HEK293T (cell line): ENCODE measurements at places on chromosomes 1 and 21.

DNA sequence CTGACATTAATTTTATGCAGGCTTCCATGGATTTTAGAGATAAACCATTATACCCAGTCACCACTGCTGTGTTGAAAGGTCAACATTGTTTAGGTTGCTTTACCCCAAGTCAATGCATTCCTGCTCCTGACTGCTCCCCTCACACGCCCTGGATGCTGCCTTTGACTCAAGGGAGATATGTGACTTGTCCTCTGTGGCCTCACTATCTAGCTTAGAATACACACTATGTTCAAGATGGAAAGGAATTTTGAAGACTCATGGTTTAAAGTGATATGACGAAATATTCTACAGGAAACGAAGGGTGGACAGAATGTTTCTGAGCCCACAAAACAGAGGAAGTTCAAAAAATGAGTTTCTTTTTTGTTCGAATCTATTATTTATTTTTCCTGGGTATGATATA is 170.4 kb upstream of the NR5A2 start:
- no peak for DNase-seq

DNA sequence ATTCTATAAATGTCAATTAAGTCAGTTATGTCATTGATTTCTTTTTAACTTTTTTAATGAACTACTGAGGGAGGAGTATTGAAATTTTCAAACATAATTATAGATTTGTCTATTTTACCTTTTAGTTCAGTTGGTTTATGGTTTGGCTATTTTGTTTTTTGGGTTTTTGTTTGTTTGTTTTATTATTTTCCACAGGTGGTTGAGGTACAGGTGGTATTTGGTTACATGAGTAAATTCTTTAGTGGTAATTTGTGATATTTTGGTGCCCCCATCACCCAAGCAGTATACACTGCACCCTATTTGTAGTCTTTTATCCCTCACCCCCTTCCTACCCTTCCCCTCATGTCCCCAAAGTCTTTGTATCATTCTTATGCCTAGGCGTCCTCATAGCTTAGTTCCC is 9.5 kb downstream of the TDRD5 start:
- no peak for DNase-seq

DNA sequence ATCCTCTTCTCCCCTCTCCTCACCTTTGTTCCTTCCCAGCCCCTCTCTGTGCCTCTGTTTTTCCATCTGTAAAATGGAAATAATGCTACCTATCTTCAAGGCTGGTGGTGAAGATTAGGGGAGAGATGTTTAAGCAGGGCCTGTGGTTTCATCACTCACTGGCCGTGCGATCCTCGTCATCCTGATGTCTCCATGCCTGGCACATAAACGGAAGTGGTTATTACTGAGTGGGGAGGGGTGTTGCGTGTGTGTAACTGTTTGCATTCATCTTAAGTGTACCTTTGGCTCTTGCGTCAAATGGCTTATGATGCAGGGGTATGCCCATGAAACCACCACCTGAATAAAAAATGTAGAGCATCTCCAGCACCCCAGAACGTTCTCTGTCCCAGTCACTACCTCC is 17.2 kb upstream of the C1QA start:
- no peak for DNase-seq

GRCh38 chr1:210236840-210237409 is 4.3 kb downstream of the SERTAD4 start:
- DNase-seq, result peak; percentile 42

DNA sequence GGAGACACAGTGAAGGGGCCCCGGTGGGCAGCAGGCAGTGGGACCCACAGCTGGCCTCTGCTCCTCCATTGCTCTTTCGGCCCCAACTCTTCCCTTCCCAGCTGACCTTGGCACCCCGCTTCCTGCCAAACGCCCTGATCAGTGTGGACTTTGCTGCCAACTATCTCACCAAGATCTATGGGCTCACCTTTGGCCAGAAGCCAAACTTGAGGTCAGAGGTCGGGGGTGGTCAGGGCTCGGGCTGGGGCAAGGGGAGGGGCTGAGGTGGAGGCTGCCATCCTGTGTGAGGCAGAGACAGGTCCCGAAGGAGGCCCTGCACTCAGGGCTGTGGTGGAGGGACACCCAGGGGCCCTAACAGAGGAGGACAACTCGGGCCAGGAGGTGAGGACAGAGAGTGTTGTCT is 13.7 kb downstream of the PODN start:
- DNase-seq, result no peak

DNA sequence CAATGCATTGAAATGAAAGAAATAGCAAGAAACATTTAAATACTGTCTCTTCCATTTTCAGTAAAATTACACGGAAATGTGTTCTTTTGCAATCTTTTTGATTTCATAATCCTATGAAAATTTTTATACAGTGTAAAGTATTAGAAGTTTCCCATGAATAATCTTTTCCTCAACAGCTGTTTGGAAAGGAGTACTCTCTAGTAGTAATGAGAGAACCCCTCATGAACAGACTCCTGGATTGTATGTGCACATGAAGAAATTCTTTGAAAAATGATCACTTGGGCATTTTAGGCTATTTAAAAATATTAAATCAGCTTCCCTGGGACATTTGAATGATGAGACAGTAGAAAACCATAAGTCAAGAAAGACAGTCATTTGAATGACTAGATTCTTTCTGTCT is 64.4 kb downstream of the LHX9 start:
- DNase-seq, result no peak

DNA sequence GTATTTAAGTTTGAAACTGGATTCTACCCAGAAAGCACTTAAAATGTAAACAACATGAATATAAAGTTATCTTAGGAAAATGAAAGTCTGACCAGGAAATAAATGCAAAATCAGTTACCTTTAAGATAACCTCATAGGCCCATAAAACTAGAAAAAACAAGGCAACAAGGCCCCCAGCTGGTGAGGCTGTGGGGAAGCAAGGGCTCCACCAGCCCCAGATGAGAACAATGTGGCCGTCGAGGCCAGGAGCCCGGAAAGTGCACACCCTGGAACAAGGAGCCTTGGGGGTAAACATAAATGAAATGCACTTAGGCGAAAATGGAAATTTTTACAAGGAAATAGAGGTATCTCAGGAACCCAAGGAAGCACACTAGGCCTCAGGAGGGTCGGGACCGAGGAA is 37.9 kb upstream of the BMP8B start:
- peak; percentile 28 for DNase-seq

GRCh38 chr1:39949891-39950290 is 5.1 kb upstream of the MFSD2A start:
- DNase-seq, result no peak

DNA sequence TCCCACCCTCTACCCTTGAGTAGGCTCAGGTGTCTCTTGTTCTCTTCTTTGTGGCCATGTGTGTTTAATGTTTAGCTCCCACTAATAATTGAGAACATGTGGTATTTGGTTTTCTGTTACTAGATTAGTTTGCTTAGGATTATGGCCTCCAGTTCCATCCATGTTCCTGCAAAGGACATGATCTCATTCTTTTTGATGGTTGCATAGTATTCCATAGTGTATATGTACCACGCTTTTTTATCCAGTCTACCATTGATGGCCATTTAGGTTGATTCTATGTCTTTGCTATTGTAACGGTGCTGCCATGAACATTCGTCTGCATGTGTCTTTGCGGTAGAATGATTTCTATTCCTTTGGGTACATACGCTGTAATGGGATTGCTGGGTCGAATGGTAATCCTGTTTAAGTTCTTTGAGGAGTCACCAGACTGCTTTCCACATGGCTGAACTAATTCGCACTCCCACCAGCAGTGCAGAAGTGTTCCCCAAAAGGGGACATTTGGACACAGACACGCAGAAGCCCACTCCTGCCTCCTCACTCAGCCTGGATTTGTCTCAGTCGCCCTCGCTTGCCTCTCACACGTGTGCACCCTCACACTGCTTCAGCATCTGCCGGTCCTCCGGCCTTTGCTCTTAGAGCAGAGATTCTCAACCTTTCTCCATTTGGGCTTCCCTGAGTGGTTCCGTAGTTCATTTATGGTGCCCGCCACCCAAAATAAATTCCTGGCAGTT is 3.7 kb downstream of the MX2 start:
- no peak for DNase-seq

GRCh38 chr1:235063068-235063765 is 65.4 kb downstream of the TOMM20 start:
- DNase-seq, result no peak

DNA sequence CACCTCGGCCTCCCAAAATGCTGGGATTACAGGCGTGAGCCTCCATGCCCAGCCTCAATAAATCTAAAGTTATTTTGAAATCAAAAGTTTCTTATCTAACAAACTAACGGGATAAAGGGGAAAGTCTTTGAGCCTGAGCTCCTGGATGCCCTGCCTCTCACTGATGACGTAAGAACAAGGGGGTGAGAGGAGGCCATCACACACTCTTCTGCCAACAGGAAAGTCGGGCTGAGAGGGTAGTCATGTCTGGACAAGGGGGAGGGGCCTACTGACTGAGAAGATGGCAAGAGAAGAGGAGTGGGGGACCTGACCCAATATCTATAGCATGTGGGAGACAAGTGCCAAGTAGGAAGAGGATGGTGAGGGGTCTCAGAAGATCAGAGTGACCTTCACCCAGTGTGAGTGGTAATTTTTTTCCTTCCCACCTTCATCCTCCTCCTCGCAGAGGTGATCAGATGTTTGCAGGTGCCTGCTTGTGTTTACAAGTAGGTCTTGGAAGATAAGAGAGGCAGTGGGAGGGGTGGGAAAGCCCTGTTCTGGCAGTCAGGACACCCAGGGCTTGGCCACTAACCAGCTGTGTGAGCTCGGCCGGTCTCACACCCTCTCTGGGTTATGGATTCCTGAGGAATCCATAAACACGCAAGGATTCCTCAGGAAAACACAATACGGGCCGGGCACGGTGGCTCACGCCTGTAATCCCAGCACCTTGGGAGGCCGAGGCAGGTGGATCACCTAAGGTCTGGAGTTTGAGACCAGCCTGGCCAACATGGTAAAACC is 9.6 kb downstream of the UQCRHL start:
- no peak for DNase-seq

GRCh38 chr1:110544753-110545152 is 25.8 kb upstream of the KCNA10 start:
- DNase-seq, result no peak

GRCh38 chr1:17297991-17298390 is 10.0 kb upstream of the PADI4 start:
- no peak for DNase-seq

DNA sequence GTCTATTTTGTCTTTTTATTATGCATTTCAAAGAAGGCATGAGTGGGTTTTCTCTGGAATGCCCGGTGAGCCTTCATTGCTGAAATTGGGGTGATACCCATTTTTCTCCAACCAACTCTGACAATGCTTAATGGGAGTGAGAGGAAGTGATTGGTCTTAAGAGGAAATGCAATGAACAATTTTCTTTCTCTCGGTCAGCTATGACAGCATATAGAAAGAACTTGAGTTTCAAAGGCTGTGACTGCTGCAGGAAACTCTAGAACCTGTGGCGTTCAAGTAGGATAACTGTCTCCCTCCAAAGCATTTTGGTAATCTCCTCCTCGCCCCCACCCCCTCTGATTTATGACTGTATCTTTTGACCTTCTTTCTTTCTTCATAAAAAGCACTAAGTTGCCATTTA is 155.9 kb downstream of the LYPLAL1 start:
- no peak for DNase-seq

DNA sequence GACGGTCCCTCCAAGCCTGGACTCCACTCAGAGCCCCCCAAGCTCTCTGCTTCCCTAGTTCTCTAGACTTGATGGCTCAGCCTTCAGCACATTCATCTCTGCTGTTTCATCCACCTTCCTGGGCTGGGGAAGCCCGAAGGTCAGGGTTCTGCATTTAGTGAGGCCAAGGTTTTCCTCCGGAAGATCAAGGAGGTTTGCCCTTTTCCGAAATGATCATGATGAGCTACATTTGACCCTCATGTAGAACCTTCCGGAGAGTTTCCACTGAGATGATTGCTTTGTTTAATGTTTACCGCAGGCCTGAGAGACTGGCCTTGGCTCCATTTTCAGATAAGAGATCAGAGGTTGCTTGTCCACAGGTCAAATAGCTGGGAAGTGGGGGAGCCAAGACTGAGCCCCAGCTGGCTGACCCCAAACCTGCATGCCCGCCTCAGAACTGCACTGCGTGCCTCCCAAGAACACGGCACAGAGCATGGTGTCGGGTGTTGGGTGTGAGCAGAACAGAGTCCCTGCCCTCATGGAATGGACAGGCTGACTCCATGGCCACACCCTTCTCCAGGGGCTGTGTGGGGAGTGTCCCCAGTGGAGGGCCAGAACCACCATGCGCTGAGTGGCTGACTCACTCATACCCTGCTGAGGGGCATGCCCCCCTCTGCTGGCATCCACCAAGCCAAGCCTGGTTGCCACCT is 200.8 kb upstream of the TMEM51 start:
- DNase-seq, result no peak

DNA sequence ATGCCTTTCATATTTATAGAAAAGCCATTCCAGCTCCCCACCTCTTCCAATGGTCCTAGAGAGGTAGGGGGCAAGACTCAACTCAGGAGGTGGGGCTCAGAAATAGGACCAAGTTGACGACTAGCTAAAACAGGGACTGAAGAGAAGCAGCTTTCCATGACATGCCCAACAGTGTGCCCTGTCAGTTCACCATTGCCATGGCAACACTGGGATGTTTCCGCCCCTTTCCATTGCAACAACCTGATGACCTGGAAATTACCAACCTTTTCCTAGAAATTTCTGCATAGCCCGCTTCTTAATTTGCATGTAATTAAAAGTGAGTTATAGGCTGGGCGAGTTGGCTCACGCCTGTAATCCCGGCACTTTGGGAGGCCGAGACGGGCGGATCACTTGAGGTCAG is 22.4 kb upstream of the INTS3 start:
- DNase-seq, result no peak

- no peak for DNase-seq
Measured at GRCh38 chr1:210482945-210483617, 154.4 kb downstream of the HHAT start.

DNA sequence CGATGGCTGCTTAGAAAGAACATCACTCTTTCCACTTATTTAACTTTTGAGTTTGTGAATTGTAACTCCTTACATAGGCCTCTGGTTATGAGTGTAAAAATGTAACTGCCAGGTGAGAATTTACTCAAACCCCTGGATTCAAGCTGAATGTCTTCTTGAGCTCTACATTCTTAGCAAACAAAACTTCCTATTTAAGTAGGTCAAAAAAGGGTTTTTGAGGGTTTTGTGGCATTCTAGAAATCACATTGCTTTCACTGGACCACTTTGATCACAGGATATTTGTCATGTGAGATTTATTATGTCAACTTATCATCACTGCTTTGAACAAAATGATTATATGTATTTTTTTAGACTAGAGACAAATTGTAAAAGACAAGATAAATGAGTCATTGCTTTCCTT is 5.7 kb downstream of the IL23R start:
- DNase-seq, result no peak

- DNase-seq, result no peak
Measured at GRCh38 chr1:244150071-244150470, 99.0 kb downstream of the ZBTB18 start.
